ENCODE measurements at places on chromosomes 2 and 18.
A peak's percentile ranks its signal among the peaks of the same experiment; 100 is the strongest.

- no peak for DNase-seq
These were observed 5.6 kb downstream of the TFPI start for GRCh38 chr2:187548656-187549055.

GRCh38 chr2:108401800-108402199 is 24.0 kb downstream of the SULT1C4 start:
- DNase-seq, result no peak

DNA sequence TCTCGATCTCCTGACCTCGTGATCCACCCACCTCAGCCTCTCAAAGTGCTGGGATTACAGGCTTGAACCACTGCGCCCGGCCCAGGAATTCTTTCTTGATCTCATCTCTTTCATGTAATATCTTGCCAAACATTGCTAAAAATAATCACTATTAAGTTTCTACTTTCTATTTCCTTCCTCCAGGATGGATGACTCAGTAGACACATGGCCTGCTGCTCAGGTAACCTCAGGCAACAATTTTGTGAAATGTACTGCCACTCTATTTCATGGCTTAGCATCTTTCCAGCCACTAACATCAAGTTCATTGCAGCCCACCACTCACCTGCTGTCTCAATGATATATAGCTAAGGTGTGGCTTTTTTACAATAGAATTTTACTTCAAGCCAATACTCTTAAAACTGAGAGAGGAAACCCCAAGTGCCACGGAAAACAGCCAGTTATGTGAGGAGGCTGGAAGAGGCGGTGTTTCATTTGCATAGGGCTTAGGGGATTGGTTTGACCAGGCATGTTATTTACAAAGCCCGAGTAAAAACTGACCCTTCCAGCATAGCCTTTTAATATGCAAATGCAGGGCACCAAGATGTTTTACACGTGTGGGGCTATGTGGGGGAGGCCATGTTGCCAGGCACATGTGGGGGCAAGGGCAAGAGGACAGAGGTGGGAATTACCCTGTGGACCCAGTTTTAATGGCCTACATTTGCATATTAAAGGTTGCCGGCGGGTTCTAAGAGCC is 11.3 kb upstream of the SUMO1 start:
- DNase-seq, result peak; percentile 66

- no peak for DNase-seq
These were observed 27.8 kb downstream of the GALNT14 start for GRCh38 chr2:31110431-31110830.

DNA sequence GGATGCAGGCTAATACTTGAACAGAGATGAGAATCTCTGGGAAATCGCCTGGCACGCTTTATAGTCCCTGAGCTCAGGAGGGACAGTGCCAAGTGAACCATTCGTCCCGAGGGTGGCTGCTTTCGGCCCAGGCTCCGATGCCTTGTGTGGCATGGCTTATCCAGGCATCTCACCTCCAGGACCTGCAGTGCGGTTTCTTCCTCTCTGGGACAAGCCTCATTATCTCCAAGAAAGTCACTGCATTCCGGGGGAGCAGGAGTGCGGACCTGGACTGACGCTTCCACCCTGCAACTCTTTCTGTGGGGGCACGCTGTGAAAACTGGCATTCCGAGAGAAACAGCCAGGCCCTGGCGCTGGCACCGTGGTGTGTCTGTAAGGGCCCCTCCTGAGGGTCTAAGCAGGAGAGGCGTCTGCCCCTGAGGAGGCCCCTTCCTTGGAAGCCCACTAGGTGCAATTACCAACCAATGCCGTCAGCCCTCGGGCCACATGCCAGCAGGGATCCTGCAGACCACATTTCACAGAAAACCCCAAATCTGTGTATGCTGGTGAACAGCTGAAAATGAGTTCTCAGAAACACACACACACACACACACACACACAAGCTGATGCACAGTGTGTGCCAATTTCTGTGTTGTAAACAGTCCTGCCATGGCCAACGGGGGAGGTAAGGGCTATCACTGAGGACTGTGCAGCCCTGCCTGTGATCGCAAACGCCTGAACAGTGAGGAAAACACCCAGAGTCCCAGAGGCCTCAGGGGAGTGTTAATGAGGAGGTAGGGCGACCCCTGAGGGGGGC is 351.9 kb upstream of the SALL3 start:
- DNase-seq, result no peak

DNA sequence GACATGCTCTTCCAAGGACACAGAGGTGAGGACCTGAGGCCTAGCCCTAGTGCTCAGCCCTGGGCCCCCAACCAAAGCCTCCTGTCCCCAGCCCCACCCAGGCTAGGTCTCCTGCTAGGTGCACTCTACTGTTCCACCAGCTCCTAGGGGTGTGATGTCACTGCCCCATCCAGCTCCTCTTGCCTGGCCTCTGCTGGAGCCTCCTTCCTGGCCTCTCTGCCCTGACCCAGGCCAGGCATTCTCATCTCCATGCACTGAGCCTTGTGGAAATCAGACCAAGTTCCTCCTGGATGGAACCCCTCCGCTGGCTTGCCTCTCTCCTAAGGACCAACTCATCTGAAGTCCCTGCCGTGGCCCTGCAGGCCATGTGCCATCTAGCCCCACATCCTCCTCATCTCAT is 156.8 kb downstream of the INHBB start:
- no peak for DNase-seq

- peak; percentile 21 for DNase-seq
These were observed 445 bp downstream of the MEX3C start for GRCh38 chr18:51196811-51197660.

GRCh38 chr2:221810650-221811049 is 238.5 kb upstream of the EPHA4 start:
- DNase-seq, result no peak

GRCh38 chr2:146837857-146838256 is 1007.0 kb upstream of the ACVR2A start:
- no peak for DNase-seq

DNA sequence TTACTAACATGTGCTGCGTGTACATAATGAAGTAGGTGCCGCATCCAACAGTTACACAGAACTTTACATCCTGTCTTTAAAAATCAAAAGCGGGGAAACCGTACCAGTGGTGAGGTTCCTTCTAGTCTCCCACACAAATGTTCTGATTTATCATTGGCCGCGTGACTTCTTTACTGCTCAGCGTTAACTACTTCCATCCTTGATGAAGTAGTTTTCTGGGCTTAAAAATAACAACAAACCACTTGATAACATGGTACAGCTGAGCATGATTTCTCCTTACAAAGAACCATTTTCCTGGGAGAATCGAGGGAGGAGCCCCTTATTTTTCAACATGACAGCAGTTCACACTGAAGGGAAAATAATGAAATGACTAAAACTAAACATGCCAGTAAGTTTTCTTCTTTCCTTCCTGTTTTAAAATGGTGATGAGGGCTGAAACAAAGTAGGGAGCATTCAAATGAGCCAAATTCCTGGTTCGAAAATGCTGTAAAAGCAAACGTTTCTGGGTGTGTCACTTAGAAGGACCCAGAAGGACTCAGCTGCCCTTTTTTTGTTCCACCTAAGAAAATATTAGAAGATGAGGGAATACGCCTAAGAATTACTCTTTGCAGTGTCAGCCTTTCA is 9.9 kb downstream of the EMILIN2 start:
- no peak for DNase-seq

- DNase-seq, result no peak
These were observed 277.6 kb downstream of the PHLPP1 start for GRCh38 chr18:62992877-62993365.

DNA sequence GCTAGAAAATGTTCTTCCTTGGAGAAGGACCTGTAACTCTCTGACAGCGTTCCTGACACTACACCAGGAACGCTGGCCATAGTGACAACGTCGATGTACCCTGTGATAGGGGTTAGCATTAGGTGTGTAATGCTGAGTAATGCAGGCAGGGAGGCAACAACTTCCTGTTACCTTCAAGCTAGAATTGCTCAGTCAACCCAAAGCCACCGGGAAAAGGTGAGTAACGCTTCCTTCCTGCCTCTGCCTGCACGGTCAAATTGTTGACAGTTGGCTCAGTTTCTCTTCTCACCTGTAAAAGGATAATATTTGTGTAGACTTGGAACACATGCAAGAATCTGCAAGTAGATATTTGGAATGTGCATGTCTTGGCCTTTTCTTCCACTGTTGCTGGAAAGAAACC is 12.7 kb downstream of the FAM110C start:
- no peak for DNase-seq

DNA sequence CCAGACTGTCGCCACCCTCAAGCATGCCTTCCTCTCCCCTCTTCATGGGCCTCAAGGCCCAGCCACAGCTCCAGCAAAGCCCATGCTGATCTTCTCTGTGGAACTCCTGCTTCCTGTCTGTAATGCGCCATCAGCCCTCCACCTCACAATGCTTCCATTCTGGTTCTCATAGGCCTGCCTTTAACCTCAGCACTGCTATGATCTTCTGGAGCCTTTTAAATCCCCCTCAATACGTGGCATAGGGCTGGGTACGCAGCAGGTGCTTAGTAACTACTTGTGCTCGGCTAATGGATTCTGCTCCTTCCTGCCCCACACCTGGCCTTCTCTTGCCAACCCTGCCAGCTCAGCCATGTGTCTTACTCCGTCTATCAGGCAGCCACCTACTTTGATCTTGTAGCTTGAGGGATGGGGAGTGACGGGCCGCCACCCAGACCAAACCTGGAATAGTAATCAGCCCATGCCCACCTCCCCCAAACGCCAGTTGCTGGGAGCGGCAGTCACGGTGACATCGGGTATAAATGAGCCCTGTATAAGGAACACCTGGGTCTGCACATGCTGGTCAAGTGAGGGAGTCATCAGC is 106.7 kb upstream of the MCFD2 start:
- no peak for DNase-seq

GRCh38 chr2:34848691-34849090 is 1249.6 kb upstream of the FAM98A start:
- no peak for DNase-seq

GRCh38 chr2:3864943-3865865 is 161.8 kb downstream of the DCDC2C start:
- no peak for DNase-seq

- no peak for DNase-seq
These were observed 9.5 kb downstream of the CAPN14 start for GRCh38 chr2:31207790-31208189.

GRCh38 chr18:6239716-6240115 is 175.0 kb downstream of the L3MBTL4 start:
- no peak for DNase-seq

- no peak for DNase-seq
These were observed 202.8 kb downstream of the VAPA start for GRCh38 chr18:10116574-10116973.

DNA sequence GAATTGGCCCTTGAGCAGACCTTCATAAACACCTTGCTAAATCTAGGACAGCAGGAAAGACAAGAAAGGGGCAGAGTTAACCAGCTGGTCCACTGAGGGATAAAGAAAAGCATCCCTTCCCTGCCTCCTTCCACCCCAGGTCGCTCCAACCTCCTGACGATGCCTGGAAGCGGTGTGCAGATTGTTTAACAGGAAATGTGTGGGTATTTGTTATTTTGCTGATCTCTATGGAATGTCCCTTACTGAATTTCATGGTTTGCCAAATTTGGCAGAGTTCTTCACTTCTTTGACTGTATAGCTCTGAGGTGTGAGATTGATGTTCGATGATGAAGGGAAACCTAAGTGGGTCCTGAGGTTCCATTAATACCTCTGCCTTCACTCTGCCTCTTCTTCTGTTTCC is 72.9 kb downstream of the MAP3K20 start:
- peak; percentile 22 for DNase-seq

- no peak for DNase-seq
These were observed 305.6 kb upstream of the ZEB2 start for GRCh38 chr2:144825331-144826020.

DNA sequence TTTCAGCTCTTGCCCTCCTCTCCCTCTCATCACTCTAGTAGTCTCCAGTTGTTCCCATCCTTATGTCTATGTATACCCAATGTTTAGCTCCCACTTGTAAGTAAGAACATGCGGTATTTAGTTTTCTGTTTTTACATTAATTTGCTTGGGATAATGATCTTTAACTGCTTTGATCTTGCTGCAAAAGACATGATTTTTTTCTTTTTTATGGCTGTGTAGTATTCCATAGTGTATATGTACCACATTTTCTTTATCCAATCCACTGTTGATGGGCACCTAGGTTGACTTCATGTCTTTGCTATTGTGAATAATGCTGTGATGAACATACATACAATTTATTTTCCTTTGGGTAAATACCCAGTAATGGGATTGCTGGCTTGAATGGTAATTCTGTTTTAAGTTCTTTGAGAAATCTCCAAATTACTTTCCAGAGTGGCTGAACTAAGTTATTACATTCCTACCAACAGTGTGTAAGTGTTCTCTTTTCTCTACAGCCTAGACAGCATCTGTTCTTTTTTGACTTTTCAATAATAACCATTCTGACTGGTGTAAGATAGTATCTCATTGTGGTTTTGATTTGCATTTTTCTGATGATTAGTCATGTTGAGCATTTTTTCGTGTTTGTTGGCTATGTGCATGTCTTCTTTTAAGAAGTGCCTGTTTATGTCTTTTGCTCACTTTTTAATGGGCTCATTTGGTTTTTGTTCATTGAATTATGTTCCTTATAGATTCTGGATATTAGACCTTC is 179.6 kb upstream of the SLC39A10 start:
- DNase-seq, result peak; percentile 75

DNA sequence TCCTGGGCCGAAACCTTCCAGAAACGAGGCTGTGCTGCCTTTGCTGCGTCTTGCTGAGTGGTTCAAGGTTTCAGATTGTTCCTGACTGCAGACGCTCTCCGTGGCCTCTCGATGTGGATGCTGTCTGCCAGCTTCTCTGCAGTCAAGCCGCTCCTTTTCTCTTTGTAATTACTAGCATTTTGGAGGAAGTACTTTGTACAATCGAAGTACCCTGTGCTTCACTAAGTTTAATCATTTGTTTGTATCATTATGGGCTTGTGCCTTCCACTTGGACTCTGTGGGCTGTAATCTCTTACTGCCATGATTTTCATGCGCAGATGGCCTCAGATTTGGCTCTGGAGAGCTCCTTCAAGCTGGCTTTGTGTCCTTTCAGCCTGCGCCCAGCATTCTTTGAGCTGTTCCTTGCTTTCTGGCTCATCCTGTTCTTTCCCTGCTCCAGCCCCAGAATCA is 49.3 kb downstream of the TRAF3IP1 start:
- DNase-seq, result no peak
